ENCODE measurements at places on chromosomes 12 and 14.

DNA sequence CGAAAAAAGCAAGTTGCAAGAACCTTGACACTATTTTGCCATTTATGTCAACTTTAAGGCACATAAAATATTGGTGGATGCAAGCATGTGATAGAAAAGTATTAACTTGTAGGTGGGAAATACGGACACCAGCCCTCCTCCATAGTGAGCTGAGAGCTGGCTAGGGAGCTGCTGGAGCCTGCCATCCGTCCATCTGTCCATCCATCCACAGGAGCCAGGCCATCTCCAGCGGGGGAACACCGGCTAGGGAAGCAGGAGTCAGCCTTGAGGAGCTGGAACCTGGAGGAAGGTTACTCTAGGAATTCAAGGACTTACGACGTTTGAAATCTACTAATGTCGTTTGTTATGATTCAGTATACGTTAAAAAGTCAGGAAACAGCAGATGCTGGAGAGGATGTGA, 120.7 kb upstream of the C14orf180 start:
- DNase-seq, result no peak

- no peak for DNase-seq
Measured at GRCh38 chr12:76586764-76587395, 27.3 kb upstream of the OSBPL8 start.

DNA sequence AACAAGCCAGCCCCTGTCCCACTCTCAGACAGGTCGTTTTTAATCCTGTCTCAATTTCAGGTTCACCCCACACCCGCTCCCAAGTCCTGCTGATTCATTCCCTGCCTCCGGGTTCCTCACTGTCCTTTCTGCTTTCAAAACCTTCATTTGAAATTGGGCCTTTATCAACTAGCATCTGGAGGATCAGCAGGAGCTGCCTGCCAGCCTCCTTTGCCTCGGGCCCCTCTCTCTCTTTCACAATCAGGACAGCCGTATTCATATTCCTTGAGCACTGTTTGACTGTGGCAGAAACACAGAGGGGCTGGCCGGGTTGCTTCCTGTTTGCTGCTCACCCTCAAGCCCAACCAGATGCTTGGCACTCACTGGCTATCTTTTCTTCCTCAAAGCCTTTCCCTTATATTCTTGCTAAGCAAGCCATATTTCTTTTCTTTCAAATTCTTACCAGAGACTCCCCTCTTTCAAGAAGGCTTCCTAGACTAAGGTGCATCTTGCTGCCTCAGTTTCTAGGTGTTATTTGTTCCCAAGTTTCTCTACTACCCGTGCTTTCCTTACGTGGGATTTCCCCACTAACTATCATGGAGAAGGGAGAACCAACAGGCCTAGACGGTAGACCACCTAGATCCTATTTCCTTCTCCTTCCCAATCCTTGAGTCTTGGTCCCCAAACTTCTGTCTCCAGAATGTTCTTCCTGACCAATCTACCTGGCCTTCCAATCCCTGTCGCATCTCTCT, 3.0 kb downstream of the GALNT6 start:
- no peak for DNase-seq

DNA sequence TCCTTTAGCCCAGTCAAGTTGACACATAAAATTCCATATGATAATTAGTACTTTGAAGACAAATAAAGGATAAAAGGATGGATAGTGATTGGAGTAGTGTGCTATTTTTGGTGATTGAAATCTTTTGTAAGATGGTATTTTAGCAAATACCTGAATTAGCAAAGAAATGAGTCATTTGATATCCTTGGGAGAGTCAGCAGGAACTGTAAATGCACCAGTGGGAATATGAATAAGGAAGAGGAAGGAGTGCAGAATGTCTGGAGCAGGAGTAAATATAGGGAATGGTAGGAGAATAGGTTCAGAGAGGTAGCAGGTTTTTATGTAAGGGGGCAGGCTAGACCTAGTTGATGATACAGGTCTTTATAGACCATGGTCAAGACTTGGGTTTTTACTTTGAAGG, 75.0 kb downstream of the TRMT5 start:
- no peak for DNase-seq

Data from activated gamma-delta T cell (primary cell).